ENCODE measurements at places on chromosomes 6 and 20. TPM values are rescaled to one million over a fixed set of nuclear protein-coding genes. Genes with fewer than 3 reads are reported as not detected.

The LCA5 gene
- total RNA-seq: 0.29 TPM

The C20orf144 gene
- total RNA-seq: not detected

The TRIM10 gene
- 2.1 TPM for total RNA-seq

DNA sequence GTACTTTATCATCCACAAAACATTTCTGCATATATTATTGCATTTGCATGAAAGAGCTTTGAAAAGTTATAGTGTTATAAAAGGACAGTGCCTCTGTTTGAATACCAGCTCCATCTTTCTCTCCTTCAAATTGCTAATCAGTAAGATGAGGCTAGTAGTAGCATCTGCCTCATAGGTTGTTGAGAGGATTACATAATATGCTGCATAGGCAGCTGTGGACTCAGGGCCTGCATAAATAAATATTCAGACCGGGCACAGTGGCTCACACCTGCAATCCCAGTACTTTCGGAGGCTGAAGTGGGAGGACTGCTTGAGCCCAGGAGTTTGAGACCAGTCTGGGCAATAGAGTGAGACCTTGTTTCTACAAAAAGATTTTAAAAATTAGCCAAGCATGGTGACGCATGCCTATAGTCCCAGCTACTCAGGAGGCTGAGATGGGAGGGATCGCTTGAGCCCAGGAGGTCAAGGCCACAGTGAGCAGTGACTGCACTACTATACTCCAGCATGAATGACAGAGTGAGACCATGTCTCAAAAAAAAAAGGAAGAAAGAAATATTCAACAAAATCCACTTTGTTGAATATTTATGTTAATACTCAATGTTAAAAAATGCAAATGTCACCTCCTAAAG lies 18.3 kb upstream of the SEC63 start:
- DNase-seq: no peak

DNA sequence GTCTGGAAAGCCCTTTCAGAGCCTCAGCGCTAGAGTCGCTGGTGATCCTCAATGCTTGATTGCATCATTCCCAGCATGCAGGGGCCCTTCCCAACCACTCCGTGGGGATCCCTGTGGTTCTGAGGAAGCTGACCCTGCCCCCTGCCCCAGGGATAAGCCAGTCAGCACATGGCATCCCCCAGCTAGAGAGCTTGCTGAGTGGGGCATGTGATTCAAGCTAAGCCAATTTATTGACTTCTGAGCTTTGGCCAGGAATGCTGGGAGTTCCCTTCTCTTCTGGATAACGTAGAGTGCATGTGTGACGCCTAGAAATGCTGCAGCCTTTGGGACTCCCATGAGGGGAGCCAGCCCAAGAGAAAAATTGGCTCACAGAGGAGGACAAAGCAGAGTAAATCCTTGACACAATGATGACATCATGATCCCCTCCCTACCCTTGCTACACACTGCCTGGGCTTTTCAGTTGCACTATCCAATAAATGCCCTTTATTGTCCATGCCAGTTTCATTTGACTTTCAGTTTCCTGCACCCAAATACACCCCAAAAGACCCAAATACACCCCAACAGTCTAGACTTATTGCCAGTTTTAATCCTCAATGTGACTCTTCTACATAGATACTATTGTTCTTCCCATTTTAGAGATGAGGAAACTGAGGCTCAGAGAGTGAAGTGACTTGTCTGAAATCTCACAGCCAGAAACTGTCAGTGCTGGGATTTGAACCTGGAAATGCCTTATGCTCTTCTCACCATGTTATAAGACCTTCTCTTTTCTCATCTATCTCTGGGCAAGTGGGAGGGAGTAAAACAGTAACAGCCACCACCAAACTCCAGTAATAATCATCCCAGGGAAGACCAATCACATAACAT lies 34.3 kb downstream of the KCNB1 start:
- no peak for DNase-seq

- DNase-seq: no peak
These were observed 211.4 kb upstream of the ECI2 start for GRCh38 chr6:4346659-4347333.

DNA sequence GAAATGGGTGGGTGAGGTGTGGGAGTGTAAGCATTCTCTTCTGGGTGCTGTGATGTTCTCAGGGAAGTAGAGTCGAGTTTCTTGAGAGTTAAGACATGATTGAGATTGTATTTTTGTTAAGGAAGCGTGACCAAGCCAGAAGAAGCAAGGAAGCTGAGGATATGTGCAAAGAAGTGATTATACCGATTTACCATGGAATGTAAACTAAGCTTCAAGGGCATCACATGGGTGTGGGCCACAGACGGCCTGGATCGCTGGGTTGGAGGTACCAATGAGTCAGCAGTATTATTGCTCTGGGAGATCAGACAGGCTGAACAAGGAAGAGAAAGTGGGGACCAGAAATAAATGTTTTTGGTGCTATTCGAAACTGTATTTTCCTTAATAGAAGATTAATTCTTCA lies 184.1 kb upstream of the GMDS start:
- DNase-seq: no peak

DNA sequence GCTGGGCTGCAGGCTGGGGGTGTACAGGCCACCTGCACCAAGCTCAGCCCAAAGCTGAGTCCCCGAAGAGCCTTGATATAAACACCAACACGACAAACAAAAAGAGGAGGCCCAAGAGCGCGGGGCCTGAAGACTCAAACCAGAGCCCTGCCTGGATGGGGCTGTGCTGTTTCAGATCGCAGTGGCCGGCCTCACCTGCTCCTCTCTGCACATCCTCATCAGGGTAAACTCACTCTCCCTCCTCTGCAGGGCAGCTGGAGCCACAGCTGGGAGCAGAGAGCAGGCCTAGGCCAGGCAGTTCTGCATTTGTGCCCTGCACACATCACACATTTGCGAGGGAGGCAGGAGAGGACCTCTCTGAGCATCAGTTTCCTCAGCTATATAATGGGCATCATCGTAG lies 3.7 kb upstream of the RBM38 start:
- DNase-seq: no peak

GRCh38 chr20:34243377-34243776 lies 2.2 kb downstream of the ASIP start:
- DNase-seq: no peak

GRCh38 chr6:165557674-165558073 lies 105.4 kb downstream of the PDE10A start:
- no peak for DNase-seq

Data from HT-29 (cell line).